H7 (cell line): ENCODE measurements at places on chromosomes 3 and 15.

- DNase-seq: no peak
These were observed 180.8 kb downstream of the ATP10A start for GRCh38 chr15:25682340-25682739.

GRCh38 chr3:155598671-155599070 is 146.2 kb downstream of the PLCH1 start:
- no peak for DNase-seq

- no peak for DNase-seq
These were observed 39.2 kb upstream of the MAPKBP1 start for GRCh38 chr15:41735046-41735445.

GRCh38 chr15:94972314-94972713 is 741.0 kb downstream of the MCTP2 start:
- DNase-seq: peak; percentile 2

DNA sequence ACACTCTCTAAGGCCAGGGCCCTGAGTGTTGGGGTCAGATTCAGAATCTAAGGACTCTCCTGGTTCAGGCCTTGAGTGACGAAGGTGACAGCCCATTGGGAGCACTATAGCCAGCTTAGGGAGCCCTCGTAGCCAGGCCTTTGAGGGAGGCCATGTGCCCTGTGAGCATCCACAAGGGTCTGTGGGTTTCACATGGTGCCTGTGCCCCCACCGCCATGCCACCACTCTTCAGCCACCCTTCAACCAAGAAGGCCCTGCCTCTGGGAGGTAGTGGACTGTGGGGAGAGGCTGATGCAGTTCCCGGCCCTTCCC is 37.5 kb downstream of the TSPAN3 start:
- no peak for DNase-seq

GRCh38 chr15:66877477-66878271 is 175.6 kb downstream of the SMAD6 start:
- no peak for DNase-seq

DNA sequence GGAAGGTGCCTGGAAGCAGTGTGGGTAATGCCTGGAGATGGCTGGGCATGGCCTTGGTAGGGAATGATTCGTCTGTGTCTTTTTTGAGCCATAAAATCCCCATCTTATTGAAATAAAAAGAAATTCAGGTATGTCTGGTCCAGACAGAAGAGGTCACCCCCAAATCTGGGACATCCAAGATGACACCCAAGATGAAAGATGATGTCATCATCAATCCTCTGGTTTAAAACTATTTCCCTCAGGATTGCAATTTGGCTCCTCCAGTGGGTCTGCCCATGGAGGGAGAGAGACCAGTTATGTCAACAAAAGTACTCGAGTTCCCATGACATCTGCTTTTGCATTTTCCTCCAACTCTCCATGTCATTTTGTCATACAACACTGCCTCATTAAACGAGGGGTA is 16.7 kb upstream of the CCR9 start:
- no peak for DNase-seq

- no peak for DNase-seq
These were observed 1.3 kb upstream of the TP63 start for GRCh38 chr3:189629803-189630455.

- DNase-seq: no peak
These were observed 361.5 kb upstream of the SEMA6D start for GRCh38 chr15:47355759-47356158.

GRCh38 chr3:149577801-149578200 is 80.0 kb downstream of the WWTR1 start:
- no peak for DNase-seq

DNA sequence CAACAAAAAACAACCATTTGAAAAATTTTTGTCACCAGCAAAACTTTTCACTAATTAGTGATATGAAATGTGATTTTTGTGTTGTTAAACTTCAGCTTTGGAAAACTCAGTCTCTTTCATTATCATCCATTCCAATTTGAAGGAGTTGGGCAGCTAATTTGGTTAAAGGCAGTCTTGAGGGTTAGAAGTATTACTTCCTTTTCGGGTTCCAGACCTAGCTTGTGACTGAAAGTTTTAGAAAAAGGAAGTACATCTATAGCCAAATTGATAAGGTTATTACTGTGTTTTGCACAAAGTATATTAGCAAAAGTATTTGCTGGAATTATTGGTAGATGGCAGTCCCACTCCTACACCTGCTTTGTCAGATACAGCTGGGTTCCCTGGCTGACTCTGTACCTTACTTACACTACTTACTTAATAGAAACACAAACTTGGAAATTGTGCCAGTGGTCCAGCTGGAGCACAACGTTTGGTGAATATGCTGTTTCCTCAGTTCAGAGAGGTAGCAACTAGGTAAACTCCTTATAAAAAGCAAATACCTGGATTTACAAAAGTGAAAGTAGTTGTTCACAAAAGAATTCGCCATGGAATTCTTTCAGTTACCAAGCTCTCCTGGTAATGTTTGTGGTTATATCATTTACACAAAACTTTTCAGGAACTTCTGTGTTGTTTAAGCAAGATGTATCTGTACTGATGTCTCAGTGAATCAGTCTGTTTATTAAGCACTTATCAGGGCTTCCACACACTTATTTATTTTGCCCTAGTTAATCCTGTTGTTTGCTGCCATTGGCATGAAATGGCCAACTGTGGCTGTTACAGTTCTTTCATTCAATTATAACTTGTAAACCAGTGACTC is 31.6 kb downstream of the TIPARP start:
- no peak for DNase-seq

GRCh38 chr3:151303751-151304150 is 12.9 kb downstream of the GPR87 start:
- no peak for DNase-seq

DNA sequence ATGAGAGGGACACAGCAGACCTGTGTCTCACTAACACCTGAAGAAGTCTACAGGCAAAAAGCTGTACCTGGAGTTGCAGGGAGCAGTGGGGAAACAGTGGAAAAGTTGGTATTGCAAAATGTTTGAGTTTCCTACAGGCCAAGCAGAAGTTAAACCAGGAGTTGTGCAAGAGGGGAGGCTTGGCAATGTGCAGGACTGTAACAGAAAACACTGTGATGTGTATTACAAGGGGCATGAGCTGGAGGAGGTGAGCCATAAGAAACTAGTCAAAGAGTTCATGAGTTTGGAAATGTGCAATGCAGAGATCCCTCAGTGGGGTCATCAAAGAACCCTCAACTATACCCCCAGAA is 47.1 kb upstream of the SERPINI2 start:
- DNase-seq: no peak

DNA sequence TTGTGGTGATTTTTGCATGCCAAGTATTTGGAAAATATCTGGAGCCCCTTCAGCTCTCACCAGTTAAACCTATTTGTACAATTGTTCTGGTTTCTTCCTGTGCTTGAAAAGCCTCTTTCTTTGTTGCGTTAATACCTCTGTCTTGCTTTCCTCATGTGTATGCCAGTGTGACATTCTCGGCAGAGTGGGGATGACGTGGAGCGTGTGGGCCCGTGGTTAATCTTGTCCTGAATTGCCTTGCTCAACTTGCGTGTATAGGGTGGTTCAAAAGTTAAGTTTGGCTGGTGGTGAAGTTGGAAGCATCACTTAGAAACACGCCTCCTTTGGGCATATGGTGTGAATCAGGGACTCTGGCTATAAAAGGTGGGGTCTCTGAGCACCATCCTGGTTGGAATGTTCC is 67.1 kb downstream of the IGF1R start:
- DNase-seq: no peak

- no peak for DNase-seq
These were observed 11.3 kb downstream of the RYR3 start for GRCh38 chr15:33322091-33322490.

DNA sequence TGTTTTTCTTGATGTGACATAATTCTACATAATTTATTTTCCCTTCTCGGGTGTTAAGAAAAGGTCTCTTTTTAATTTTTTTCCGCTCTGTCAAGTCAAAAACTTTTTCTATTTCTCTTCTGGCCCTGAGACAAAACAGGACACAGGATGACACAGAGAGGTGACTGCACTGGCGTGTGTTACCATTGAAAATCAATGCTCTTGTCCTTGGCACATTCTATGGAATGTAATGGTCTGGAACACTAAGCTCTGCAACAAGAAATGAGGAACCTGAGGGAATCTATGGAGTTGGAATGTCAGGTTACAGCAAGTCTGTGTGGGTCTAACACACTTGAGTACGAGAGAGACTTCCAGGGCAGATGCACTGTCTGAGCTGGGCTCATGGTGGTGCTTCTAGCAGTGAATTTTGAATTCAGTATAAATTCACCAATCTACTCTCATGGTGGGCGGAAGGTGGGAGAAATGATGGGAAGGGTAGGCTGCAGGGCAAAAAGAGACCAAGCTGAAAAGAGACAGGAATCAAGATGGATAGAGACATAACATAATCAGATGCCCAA is 508.3 kb downstream of the TUSC7 start:
- no peak for DNase-seq

- no peak for DNase-seq
These were observed 99.4 kb downstream of the ADAM10 start for GRCh38 chr15:58650102-58650501.
